ENCODE measurements at places on chromosomes 1 and 21.
A peak's percentile ranks its signal among the peaks of the same experiment; 100 is the strongest.

- peak; percentile 95 for DNase-seq
Measured at GRCh38 chr1:10835822-10836421, 39.5 kb upstream of the CASZ1 start.

GRCh38 chr1:1626207-1627141, 5.5 kb upstream of the MMP23B start:
- DNase-seq = no peak

- DNase-seq = no peak
Measured at GRCh38 chr1:231656741-231657140, 30.2 kb downstream of the DISC1 start.

GRCh38 chr1:7084232-7084894, 299.1 kb downstream of the CAMTA1 start:
- no peak for DNase-seq

DNA sequence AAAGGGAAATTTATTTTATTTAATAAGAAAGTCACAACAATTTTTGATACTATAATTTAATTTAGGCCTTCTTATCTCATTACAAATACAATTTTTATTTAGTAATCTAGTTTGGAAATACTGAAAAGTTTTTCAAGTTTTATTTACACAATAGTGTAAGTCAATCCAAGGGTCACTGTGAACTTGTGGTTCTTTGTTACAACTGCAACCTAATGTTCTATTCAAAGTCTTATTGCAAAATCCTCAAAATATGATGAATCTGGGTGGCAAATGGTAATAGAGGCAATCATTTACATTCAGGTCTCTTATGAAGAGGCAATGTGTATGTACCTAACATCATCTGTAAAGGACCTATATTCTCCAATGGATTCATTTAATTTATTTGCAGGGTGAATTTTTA, 421.2 kb downstream of the DPYD start:
- no peak for DNase-seq

DNA sequence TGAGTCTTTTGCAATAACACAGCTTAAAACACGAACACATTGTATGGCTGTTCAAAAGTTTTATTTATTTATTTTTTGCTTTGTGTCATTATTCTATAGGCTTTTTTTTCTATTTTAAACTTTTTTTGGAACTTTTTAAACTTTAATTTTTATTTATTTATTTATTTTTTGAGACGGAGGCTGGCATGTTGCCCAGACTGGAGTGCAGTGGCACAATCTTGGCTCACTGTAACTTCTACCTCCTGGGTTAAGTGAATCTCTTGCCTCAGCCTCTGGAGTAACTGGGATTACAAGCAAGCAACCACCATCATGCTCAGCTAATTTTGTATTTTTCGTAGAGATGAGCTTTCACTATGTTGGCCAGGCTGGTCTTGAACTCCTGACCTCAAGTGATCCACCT, 88.3 kb upstream of the GADD45A start:
- DNase-seq = no peak

- peak; percentile 73 for DNase-seq
Measured at GRCh38 chr1:47023268-47024140, at the start of gene CYP4X1. TSS of gene CYP4X1 (plus strand) at chr1:47023669. CDS start at chr1:47023818, 149 bp downstream.

GRCh38 chr1:181718034-181718433, 234.7 kb downstream of the CACNA1E start:
- DNase-seq = no peak

DNA sequence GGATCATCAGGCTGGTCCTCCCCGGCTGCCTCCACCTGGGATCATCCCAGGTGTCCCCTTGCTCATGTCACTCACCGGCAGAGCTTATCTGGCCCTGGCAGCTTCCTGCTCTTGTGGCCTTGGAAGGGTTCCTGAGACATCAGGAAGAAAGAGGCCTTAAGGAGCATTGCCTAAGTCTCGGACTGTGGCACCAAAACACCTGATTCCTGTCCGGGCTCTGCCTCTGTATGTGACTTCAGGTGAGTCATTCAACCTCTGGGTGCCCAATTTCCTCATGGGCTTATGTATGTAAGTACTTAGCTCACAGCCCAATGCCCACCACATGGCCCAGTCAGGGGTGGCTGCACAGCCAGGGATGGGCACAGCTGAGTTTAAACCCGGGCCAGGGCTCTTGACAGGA, 255.9 kb upstream of the VAMP3 start:
- DNase-seq = no peak

- no peak for DNase-seq
Measured at GRCh38 chr1:178283409-178283808, 189.5 kb downstream of the RASAL2 start.

DNA sequence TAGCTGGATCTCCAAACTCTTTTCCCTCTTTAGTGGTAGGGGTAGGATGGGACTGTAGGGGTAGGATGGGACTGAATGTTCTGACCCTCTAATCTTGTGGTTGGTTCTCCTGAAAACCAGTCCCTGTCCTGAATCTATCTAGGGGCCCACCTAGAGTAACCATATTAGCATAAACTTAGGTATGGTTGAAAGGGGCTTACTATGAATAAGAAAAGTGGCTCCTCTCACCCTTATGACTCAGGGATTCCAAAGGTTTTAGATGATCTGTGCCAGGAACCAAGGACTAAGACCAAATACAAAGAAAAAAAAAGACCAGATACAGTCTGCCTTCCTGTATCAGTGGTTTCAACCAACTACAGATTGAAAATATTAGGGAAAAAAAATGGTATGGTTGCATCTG, 28.9 kb downstream of the RNF2 start:
- DNase-seq = no peak

DNA sequence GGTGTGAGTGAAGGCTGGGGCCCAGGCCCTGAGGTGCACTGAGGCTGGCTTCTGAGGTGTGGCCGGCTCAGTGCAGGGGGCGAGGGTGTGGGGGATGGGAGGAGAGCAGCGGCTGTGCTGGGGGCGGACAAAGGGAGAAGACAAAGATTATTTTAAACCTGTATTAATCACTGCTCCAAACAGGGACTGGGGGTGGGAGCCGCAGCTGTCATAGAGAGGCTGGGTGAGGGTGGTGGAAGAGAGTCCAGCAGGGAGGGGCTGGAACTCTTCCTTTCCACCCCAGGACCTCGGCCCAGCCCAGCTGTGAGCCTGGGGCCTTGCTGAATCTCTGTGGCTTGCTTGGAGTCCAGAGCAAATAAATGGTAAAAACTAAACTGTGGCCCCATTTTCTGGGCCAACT, 106.9 kb downstream of the KCND3 start:
- DNase-seq = no peak

- DNase-seq = no peak
Measured at GRCh38 chr21:17472182-17472581, 40.7 kb upstream of the CXADR start.

DNA sequence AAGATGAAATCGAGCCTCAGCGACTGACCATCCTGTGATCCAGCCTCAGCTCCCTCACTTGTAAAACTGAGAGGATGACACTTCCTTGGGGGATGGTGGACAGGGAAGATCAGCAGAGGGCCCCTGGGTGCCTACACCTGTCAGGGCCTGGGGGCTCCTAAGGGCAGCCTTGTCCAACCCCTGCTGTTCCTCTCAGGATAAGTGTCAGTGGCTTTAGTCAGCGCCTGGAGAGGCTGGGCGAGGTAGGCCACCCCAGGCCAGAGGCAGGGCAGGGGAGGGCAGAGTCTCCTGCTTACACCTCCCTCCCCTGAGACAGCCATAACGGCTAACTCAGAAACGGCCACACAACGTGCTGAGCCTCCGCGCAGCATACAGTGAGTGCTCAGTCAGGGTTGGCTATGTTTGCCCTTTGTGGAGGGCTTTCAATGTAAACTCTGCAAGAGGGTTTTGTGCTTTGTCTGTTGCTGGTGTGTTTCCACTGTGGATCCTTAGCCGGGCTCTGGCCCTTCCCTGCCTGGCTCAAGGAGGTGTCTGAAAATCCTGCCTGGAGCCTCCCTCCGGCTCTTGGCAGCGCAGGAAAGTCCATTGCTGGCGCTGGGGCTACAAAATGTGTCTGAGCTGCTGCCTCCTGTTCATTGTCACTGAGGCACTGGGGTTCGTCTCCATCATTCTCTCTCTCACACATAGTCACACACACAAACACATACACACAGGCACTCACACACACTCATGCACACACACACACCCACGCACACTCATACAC, 588.4 kb downstream of the PTPRU start:
- DNase-seq = peak; percentile 43

DNA sequence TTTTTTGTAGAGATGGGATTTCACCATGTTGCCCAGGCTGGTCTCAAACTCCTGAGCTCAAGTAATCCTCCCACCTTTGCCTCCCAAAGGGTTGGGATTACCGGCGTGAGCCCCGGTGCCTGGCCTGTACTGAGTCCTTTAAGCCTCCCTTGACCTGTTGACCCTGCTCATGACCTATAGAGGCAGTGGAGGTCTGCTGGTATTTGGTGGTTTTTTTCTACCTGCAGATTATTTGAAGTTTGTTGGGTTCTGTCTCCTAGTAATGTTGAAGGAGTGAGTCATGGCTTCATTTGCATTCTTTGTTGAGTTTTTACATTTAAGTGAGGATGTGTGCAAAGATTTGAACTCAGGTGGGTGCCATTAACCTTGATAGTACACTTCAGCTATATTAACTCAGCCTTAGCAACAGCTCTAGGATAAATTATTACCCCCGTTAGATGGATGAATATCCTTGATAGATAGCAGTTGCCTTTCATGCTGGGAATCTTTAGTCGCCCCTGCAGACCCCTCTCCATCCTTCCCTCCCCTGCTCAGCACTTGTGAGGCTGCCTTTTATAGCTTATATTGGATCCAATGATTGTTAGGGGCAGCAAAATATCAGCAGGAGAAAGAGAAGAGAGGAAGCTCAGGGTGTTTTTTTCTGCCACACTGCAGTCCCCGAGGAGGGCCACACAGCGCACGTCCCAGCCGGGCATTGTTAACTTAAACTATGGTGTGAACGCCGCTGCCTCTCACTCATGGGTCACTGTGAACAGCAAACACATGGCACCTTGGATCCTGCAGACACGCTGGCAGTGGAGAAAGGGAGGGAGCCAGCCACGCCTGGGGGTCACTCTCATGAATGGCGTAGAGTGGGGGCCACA, 14.9 kb upstream of the NPPB start:
- no peak for DNase-seq

DNA sequence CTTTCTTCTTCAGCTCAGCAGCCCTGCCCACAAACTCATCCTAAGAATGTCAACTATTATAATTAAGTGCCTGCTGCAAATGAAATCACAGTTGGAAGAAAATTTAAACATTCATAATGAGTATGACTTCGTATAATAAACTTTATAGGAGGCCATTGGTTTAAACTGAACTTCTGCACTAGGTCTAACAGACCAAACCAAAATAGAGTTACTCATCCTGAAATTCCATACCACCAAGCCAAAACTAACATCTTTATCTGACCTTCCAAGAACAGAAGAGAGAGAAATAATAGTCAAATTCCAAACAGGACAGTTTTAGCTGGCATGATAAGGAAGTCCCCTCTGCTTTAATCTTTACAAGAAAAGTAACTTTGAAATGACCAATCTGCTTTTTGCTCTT, 472.4 kb upstream of the PRMT6 start:
- no peak for DNase-seq

DNA sequence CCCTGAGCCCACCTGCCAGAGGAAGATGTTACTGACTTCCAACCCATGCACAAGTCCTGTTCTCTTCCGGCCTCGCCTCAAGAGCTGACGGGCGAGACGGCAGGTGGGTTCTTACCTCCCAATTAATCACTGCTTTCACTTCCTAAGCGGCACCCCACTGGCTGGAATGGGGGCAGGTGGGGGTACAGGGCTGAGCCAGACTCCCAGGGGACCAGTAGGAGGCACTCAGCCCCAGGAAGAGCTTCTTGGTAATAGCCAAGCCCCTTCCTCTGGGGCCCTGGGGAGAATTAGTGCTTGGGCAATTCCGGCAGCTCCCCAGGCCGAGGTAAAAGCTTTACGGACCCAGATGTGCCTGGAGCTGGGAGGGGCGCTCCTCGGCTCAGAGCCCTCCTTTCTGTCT, 9.7 kb downstream of the CNTN2 start:
- no peak for DNase-seq

DNA sequence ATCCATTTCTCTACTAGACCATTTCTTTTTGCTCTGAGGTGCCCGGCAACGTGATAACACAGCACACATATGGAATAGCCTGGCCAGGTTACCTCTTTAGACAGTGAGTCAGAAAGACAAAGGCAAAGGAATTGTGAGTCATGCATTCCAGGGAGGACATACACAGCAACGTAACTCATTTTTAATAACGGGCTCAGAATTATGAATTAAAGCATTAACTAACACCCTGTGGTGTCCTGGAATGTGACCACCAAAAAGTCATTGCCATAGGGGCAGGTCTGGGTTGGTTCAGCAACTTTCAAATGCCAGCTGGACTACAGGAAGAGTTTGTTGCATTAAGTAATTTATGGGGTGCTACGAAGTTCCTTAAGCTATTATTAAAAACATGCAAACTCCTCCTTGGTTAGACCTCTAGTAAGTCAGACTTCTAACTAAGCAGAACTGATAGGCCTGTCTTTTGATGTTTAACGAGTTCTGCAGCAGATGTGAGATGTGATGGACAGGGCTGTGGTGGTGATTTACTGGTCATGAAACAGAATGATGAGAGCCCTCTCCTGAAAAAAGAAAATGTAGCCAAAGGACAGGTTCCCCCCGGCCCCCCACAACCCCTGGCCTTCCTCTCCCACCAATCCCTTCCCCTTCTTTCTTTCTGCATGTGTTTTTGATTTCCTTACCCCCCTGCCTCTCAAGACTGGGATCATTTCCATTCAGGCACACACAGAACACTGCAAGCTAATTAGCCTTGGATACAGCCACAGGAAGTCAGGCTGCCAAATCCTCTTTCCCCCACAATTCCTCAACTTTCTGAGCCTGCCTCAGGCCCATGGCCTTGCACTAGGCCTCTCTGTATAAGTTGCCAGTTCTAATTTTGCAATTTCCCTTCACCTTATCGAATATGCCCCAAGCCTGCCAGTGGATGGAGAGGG, 88.9 kb upstream of the HAO2 start:
- DNase-seq = no peak

GRCh38 chr1:168676029-168676812, 52.8 kb downstream of the DPT start:
- DNase-seq = no peak

DNA sequence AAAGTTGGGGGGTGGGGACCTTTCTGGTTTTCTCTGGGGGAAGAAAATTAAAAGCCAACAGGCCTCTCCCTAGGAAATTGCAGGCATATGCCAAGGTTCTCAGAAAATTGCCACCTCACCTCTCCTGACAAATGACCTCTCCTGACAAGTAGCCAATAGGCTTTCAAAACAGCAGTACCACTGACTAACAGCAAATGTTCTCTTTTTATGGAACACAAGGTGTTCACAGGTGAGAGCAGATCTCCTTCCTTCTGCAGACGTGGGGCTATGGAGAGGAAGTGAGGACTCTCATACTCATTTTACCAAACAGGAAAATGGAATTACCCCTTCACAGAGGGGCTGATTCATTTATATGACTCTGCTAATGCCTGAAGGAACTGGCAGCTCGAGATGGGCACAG, 32.7 kb upstream of the SUCO start:
- DNase-seq = no peak

GRCh38 chr1:185960422-185961321, 226.5 kb downstream of the HMCN1 start:
- DNase-seq = no peak

GRCh38 chr1:70581661-70582060, 170.6 kb downstream of the CTH start:
- DNase-seq = no peak

Data from islet precursor cell (in vitro differentiated cells).